Stimulated activated CD4-positive, alpha-beta T cell treated with anti-CD3 and anti-CD28 coated beads, Interleukin-15, amount 100 ng/mL, for 48 hours (primary cell): ENCODE measurements at places on chromosomes 16 and 17.

DNA sequence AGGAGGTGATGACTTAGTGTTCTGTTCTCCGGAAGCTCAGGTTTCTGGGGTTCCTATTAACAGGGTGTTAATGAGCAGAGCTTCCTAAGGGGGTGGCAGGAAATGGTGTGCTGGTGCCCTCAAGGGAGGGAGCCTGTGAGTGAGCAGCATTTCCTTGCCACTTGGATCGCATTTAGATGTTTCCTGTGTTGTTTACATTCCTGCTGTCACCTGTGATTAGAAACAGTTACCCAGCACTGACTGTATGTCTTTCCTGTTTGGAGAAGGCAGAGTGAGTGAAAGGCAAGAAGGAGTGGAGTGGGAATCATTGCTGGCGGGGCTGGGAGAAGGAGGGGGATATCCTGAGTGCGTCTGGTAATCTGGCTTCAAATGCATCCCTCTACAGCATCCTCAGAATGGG lies 214.6 kb downstream of the CCDC182 start:
- no peak for DNase-seq

- no peak for DNase-seq
Observed at GRCh38 chr16:64380751-64381150, 741.1 kb downstream of the CDH11 start.

DNA sequence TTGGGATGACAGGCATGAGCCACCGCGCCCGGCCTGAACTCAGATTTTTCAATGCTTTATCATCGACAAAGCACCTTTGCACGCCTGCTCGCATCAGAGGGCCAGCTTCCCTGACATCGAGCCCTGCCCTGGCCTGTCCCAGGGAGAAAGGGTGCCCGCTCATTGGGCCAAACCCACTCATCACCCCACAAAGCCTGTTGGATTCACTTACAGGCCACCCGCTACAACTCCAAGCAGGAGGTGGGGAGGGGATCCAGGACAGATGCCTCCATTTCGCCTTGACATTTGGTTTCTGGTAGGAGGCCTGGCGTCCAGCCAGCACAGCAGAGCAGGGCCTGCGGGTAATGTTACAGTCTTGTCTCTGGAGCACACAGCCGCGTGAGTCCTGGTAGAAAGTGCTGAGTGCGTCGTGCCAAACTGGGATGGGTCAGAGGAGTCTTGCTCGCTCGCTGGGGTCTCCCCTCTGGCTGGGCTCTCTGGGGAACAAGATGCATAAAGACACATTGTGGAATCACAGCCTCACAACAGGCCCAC lies 19.8 kb downstream of the SMTNL2 start:
- DNase-seq = no peak

DNA sequence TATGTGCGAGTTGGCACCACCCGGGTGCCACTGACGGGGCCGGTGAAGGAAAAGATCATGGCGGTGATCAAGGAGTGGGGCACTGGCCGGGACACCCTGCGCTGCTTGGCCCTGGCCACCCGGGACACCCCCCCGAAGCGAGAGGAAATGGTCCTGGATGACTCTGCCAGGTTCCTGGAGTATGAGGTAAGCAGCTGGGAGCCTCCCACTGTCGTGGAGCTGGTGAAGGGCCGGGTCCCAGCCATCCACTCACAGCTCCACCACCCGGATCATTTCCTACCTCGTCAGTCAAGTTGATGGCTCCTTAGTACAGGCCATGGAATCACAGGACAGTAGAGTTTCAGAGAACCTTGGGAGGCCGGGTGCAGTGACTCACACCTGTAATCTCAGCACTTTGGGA lies 20.0 kb downstream of the ATP2A1 start:
- no peak for DNase-seq

DNA sequence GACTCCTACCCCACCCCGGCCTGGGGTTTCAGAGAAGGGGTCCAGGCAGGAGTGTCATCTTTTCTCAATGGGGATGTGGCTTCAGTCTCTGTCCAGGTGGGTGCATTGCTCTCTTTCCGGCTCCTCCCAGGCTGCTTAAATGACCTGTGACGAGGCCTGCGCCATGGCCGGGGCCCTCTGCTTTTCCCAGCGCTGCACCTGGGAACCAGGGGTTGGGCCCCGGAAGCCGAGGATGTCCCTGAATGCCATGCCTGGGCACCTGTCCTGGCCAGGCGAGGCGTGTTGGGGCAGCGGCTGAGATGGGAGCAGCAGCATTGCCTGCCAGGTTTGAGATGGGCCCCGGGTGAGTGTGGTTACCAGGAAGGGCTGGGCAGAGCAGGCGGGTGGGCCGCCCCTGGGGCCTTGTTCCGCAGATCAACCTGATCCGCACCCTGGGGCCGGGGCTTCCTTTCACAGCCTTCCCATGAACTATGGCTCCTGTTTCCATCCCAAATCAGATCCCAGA lies 147.4 kb downstream of the SEC14L1 start:
- DNase-seq = no peak

DNA sequence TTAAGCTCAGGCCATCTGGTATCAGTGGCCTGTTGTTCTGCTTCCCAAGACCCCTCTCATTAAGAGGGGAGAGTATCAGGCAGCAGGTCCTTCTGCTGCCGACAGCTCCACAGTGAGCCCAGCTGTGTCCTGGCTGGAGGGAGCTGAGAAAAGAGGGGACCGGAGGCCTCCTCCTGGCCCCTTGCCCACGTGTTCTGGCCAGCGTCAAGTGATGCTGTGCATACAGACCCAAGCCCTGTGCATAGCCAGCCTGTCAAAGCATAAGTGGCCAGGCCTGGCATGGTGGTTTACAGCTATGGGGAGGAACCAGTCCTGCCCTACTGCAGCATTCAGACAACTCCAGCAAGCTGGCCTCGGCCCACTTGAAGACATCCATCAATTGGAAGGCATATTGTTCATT lies 48.0 kb downstream of the ABCC6 start:
- no peak for DNase-seq

- no peak for DNase-seq
Observed at GRCh38 chr16:84537491-84538151, 33.2 kb upstream of the MEAK7 start.

- DNase-seq = no peak
Observed at GRCh38 chr17:13410874-13411273, 190.9 kb downstream of the HS3ST3A1 start.

DNA sequence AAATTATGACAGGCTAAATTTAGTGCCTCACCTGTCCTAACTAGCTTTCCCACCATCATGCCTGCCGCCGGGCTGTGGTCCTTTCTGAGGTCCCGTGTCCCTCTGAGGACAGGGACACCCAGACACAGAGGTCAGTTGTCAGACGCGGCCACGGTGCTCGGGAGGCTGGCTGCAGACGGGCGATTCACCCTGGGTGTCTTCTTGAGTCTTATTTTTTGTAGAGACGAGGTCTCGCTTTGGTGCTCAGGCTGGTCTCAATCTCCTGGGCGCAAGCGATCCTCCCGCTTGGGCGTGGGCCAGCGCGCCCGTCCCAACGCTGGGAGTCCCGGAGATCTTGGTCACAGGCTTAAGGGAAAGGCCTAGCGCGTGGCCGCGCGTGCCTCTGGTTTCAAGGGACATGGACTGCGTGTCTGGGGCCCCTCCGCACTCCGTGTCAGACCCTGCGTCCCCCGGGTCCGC lies 797 bp upstream of the RAB11FIP3 start:
- no peak for DNase-seq

DNA sequence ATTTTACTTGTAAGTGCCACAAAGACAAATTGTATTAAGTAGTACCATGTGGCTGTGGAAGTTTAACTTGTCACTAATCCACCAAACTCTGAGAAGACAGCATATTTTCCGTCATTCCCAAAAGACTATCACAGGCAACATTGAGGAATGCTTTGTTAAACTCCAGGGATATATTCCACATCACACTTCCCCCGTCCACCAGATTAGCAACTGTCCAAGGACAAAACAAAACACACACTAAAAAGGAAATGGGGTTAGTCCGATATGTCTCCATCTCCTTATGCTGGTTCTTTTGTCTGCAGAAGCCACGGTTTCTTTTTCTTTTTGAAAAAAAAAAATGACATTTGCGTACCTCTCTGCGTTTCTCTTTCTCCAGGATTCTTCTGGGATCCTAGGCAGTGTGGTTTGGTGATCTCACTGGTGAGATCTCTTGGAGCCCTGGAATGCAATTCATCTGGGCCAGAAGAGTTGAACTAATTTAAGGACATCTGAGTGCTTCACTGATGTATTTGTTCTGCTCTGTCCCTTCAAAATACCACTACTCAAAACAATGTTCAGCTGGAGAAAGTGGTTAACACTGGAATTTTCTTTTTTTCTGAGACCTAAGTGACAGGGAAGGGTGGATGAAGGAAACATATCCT lies 40.6 kb downstream of the PRKCB start:
- no peak for DNase-seq

- no peak for DNase-seq
Observed at GRCh38 chr16:58307583-58308312, 12.9 kb upstream of the PRSS54 start.

DNA sequence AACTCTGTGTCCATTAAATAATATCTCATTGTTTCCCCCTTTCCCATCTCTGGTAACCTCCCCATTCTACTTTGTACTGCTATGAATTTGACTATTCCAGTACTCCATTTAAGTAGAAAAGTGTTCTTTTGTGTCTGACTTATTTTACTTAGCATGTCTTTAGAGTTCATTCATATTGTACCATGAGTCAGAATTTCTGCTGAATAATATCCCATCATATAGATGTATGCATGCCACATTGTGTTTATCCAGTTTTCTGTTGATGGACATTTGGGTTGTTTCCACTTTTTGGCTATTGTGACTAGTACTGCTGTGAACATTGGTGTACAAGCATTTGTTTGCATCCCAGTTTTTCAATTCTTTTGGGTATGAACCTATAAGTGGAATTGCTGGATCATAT lies 6.0 kb downstream of the PPM1D start:
- no peak for DNase-seq

DNA sequence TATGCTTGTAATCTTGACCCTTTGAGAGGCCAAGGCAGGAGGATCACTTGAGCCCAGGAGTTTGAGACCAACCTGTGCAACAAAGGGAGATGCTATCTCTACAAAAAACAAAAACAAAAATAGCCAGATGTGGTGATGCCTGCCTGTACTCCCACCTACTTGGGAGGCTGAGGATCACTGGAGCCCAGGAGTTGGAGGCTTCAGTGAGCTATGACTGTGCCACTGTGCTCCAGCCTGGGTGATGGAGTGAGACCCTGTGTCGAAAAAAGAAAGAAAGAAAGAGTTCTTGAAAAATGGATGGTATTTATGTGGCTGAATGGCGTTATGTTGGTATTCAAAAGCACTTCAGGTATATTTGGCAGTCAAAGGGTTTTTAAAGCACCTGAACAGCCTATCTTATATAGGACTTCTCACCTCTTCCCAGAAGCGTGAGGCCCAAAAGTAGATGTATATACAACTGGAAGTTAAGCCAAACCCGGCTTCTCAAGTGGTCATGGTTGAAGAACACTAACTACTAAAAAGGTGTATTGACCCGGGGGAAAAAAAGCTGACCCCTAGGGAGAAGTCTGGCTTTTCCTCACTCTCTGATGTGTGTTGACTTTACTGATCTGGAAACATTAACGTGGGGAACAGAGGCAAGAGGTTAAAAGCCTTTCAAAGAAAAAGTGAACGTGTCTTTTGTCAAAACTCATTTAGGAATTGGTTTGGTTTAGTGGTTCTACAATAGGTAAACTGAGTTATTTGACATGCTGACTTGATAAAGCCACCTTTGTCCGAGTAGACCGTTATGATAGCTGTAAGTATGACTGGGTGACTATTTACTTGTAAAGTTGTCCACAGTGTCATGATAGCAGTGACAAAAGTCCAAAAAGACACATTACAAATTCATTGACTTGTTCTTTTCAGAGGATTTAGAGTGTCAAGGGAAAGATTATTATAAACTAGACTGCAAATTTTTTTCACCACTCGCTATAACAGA lies 183.4 kb downstream of the IRX3 start:
- DNase-seq = no peak

- no peak for DNase-seq
Observed at GRCh38 chr17:79341222-79341780, 266.7 kb downstream of the ENGASE start.

GRCh38 chr17:2792366-2793169 lies 3.7 kb upstream of the RAP1GAP2 start:
- peak; percentile 63 for DNase-seq

DNA sequence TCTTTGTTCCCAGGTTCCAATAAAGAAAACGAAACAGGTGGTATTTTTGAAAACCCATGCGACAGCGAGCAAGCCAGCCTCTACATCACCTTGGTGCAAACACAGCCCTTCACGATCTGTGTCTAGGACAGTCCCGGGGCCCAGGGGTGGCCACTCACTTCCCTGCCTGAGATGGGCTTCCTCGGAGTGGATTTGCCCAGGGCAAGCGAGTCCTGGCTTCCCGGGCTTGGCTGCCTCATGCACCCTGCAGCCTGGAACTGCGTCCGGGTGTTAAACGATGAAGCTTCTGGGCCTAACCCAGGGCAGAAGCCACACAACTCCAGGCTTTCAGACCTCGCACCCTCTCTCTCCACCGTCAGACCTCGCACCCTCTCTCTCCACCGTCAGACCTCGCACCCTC lies 66.0 kb downstream of the RPH3AL start:
- no peak for DNase-seq

DNA sequence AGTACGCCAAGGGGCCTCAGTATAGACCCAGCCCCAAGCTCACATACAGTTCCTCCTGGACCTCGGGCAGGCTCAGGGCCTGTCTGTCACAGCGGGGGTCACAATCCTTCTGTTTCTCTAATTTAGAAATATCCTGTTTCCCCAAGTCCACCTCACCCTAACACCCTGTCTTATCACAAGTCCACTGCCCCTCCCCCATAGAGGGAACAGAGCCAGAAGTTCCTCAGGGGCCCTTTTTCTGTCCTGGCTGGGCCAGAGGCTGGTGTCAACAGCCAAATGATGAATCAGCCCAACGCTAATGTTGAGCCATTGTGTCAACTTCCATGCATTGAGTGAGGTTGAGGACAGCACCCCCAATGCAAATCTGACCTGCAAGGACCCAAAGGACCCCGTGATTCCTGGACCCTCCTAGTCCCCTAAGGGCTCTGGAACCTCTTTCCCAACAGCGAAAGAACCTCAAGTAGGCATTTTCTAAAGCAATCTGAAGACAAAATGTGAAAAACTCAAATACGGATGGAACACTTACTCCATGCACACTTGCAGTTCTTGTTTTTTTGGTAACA lies 58.6 kb downstream of the PECAM1 start:
- DNase-seq = no peak

GRCh38 chr17:8846768-8847211 lies 20.7 kb downstream of the PIK3R6 start:
- no peak for DNase-seq

DNA sequence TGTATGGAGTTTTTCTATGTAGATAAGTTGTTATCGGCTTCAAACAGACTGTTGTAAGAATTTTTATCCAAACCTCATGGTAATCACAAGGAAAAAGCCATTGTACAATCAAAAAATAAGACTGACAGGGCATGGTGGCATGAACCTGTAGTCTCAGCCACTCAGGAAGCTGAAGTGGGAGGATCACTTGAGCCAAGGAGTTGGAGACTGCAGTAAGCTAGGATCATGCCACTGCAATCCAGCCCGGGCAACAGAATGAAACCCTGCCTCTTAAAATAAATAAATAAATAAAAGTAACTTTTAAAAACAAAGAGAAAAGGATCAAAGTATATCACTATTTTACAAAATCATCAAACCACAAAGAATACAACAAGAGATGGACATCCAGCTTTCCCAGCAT lies 14.4 kb downstream of the OR1A1 start:
- DNase-seq = no peak

GRCh38 chr16:22375117-22375962 lies 921 bp upstream of the CDR2 start:
- no peak for DNase-seq

GRCh38 chr17:39365242-39365641 lies 36.2 kb downstream of the FBXL20 start:
- DNase-seq = no peak
